ENCODE measurements at places on chromosomes 3 and 15.

DNA sequence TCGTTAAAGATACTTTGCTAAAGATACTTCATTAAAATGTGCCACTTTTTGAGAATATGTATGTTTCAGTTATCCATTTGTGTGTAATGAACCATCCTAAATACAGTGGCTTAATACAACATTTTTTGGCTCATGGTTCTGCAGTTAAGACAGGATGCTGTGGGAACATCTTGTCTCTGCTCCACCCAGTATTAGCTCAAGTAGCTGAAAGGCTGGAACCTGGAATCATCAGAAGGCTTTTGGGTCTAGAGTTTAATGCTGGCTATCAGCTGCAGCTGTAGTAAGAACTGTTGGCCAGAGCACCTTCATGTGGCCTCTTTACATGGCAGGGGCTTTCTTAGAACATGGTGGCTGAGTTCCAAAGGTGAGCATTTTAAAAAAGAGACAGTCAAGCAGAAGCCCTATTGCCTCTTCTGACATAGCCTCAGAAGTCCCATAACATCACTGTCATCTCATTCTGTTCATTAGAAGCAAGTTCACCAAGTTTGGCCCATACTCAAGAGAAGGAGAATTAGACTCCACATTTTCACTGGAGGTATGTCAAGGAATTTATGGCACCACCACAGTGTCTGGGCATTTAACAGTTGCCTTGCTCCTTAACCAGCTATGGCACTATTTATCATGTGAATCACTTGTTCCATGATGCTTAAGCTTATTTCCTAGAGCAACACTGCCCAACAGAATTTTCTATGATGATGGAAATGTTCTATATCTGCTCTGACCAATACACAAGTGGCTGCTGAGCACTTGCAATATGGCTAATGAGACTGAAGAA, 70.4 kb upstream of the PDZRN3 start:
- no peak for DNase-seq

- no peak for DNase-seq
Observed at GRCh38 chr3:107757140-107757539, 234.4 kb downstream of the BBX start.

- DNase-seq = no peak
Observed at GRCh38 chr3:31232055-31233025, 300.4 kb upstream of the STT3B start.

DNA sequence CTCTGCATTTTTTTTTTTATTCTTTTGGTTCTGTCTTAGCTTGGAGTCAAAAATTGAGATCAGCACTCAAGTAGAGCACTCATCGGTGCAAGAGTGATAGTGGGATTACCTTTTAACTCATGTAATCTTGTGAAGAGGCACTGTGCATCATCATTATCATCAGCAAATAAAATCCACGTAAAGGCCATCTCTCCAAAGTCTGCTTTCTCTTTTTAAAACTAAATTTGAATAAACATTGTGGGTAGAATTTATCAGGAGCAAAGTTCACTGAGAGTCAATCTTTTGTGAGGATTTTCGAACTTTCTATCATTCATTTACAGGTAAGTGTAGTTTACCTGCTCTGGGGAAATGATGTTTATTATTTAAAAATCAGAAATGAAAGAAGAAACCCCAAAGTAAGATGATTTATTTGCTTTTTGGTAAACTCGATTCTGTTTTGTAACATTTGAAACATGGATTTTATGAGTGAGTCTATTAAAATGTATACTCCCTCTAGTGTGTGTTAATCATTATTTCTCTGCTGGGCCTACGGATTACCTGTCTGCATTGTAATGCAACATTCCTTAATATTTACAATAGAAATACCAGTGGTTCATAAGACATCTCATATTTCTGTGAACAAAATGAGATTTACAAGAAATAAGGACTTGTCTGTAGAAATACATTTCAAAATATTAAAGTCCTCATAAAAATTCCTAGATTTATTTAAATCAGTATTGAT, 327.7 kb upstream of the NAALADL2 start:
- no peak for DNase-seq

GRCh38 chr3:46089237-46090011, 62.1 kb upstream of the XCR1 start:
- DNase-seq = no peak

DNA sequence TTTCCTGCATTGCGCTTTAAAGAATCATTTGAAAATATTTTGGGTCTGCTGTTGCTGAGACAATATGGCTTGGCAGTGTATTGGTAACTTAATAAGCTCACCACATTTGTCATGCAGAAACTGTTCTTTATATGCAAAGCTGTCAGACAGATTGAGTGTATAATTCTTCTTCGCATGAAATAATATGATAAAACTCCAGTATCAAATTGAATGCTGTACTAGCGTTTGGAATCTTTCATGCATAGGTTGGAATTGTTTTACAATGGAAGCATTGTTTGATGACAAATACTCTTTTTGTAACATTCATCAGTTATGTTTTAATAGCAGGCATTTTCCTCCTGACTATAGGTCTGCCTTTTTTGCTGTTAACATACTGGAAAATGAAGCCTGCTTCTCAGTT, 53.8 kb downstream of the RBMS3 start:
- DNase-seq = no peak

DNA sequence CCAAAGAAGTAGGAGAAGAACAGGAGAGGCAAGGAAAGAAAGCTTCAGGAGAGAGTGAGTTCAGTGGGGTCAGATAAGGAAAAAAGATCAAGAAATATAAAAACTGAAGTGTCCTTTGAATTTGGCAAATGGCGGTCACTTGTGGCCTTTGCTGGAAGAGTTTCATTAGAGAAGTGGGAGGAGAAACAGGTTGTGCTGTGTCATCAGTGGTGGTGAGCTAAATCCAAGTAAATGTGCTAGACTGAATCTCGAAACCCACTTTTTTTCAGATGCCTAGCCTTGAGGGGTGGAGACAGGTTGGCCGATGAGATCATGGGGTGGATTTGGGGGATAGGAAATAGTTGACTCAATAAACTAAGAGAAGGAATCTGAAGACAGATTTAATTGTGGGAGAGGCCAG, 43.7 kb downstream of the CHRD start:
- no peak for DNase-seq

GRCh38 chr3:148389916-148390315, 307.8 kb upstream of the AGTR1 start:
- DNase-seq = no peak

DNA sequence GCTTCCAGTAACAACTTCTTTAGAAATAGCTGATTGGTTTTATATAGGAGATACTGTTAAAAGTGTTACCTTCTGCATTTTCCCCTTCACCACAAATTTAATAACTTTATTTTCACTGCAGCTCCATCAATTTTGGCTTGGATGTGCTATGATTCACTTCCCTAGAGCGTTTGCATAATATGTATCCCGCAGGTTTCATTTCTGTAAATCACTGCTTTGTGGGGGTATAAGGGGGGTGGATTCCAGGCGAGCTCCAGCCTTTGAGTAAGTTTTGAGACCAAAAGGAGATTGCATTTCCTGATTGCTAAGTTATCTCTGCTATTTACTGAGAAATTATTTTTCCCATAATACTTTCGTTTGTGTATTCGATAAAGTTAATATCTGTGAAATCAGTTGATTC, 232.6 kb downstream of the TBL1XR1 start:
- DNase-seq = no peak

DNA sequence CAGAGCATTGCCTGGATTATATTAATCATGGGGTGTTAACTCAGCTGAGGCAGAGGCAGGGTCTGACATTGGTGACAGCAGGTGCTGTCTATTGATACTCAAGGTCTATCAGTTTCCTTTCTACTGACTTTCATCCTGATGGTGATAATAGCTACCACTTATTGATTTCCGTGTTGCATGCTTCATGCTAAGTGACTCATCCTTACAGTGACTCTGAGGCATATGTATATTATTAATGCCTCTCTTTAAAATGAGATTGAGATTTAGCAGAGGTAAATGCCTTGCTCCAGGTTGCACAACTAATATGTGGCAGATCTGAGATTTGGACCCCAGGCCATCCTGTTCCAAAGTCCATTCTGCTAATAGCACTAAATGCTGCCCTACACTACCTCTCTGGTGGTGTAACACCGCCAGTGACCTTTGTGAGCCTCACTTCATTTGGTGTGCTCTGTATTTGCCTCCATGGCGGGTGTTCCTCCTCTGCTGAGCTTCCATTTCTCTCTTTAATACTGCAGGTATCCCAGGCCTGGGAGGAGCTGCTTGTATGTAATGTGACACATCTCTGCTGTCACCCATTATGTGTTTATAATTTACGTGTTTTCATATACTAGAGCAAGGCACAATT, 50.4 kb downstream of the GPR171 start:
- no peak for DNase-seq

- no peak for DNase-seq
Observed at GRCh38 chr15:71290002-71290401, 174.7 kb downstream of the THSD4 start.

GRCh38 chr15:93493172-93493571, 404.2 kb upstream of the RGMA start:
- DNase-seq = no peak

DNA sequence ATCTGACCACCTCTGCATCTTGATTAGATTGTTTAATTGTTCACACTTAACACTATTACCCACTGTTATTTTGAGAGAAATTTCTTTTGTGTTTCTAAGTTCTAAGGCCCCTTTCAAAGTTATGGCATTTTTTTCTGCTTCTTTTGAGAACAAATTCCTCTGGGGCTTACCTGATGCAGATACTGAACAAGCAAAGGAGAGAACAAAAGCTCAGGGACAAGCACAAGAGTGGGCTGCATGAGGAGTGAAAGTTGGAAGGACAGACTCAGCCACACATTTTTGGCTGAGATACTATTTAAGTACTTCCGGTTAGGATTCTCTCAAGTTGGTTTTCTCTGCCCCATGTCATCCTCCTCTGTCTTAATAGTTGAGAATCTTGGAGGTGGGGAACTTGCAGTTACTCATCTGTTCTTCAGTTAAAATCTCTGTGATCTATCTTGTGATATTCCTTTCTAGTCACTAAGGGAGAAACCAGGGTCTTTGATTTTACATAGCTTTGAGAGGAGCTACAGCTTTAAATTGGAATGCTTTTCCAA, 54.7 kb downstream of the CMTM6 start:
- no peak for DNase-seq

DNA sequence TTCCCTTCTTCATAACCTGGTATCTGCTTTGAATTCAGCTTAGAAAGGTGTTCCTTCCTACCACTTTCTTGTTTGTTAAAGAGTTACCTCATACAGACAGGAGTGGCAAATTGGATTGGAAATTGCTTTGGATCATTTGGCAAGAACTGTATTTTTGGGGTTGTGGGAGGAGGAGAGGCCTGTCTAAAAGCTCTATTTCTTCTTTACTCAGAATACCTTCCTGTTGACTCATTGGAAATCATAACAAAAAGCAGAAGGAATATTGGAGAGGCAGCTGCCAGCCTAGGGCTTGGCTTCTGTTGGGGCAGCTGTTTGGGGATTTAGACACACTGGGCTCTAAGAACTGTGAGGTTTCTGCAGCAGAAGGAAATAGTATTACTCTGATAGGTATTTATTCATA, 14.2 kb downstream of the IQGAP1 start:
- no peak for DNase-seq

GRCh38 chr15:93862791-93863190, 368.6 kb upstream of the MCTP2 start:
- DNase-seq = no peak

DNA sequence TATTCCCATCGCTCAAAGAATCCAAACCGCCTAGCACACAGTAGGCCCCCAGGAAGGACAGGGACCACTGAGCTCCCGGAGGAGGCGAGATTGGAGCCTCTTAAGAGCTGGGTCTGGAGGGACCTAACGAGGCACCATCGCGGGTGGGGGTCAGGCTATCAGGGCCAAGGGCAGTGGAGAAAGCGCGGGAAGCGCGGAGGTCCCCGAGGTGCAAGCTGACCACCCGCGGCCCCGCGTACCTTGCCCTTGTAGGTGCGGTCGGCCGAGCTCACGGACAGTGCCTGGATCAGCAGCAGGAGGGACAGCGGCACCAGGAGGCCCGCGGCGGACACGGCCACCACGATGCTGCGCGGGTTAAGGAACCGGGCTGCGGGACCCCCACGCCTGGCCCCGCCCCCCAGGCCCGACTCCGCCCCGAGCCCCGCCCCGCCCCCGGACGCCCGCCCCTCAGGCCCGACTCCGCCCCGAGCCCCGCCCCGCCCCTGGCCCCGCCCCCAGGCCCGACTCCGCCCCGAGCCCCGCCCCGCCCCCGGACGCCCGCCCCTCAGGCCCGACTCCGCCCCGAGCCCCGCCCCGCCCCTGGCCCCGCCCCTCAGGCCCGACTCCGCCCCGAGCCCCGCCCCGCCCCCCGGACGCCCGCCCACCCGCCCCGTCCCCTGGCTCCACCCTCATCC, 3.9 kb downstream of the ZDHHC19 start:
- DNase-seq = no peak

- DNase-seq = no peak
Observed at GRCh38 chr3:51712963-51713362, 6.1 kb downstream of the GRM2 start.

GRCh38 chr3:156433138-156433537, 121.8 kb downstream of the SSR3 start:
- DNase-seq = no peak

GRCh38 chr3:116020495-116020894, 397.2 kb downstream of the GAP43 start:
- no peak for DNase-seq

GRCh38 chr3:129249284-129250065, at the start of gene COPG1:
TSS of gene COPG1 (plus strand) at chr3:129249606. CDS start at chr3:129249710, 104 bp downstream.
- DNase-seq = peak; percentile 65

DNA sequence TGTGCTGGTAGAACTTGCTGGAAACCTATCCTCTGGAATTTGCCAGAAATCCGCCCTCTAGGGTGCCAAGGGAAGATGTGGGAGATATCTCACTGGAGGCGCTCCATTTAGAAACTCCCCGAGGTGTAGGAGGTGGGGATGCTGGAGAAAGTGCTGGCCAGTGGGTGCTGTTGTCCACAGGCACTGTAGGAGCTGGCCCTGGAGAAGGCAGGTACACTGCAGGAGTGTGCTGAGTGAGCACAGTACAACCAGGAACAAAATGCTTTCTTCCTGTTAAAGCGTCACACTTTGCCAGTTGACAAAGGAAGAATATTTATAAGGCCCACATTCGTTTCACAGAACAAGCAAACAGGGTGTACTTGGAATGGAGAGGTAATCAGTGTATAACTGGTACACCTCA, 119.9 kb downstream of the CACNA1D start:
- DNase-seq = no peak

DNA sequence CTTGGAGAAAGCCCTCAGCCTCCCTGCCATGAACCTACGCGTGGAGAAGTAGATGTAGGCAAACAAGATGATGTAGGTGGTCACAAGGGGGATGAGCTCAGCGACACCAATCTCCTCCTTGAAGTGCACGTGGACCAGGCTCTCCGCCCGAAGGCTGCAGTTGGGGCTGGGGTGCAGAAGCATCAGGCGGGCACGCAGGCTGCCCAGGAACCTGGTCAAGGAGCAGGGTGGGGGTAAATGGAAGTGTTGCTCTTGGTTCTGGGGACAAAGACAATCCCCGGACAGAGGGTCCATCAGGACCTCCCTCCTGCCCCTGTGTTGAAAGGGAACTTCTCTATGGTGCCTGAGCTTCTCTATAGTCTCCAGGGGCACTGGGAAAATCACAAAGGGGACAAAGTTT, 45.1 kb downstream of the PTPN23 start:
- no peak for DNase-seq

GRCh38 chr3:41716471-41716870, 245.4 kb downstream of the ULK4 start:
- no peak for DNase-seq

- no peak for DNase-seq
Observed at GRCh38 chr3:79994397-79994796, 226.6 kb upstream of the ROBO1 start.

- DNase-seq = no peak
Observed at GRCh38 chr3:127560051-127560787, 30.3 kb downstream of the TPRA1 start.
